ENCODE measurements at places on chromosomes 11 and 22.

DNA sequence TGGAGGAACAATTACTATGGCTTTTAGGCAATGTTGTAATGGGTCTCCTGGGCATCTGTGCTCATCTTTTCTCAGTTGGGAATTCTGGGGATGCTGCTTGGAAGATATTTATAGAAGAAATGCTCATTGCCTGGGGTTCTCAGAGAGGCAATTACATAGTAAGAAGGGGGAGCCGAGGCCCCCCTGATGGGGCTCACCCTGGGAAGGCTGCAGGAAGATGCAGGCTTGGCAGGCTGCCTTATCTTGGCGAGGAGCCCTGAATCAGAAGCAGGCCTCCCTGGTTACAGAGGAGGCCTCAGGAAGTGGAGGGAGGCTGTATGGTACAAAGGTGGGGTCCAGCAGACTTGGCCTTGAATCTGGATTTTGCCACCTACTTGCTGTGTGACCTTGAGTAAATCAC is 60.6 kb upstream of the CRYBB3 start:
- DNase-seq: no peak

- no peak for DNase-seq
Measured at GRCh38 chr11:117482881-117483280, 155.2 kb downstream of the CEP164 start.

DNA sequence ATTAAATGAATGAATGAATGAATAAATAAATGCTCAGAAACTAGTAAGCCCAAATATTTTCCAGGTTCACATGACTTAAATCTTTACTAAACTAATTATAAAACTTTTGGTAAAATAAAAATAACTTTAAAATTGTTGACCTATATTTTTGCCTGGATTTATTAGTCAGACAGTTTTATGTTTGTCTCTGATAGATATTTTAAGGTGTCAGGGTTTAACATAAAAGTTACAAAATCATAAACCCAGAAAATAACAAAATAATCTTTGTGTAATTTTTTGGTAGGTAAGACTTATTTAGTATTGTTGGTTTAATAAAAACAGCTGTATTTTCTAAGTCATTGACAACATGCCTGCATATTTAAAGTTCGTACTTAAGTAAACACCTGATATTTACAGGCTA is 27.4 kb upstream of the HEPHL1 start:
- no peak for DNase-seq

DNA sequence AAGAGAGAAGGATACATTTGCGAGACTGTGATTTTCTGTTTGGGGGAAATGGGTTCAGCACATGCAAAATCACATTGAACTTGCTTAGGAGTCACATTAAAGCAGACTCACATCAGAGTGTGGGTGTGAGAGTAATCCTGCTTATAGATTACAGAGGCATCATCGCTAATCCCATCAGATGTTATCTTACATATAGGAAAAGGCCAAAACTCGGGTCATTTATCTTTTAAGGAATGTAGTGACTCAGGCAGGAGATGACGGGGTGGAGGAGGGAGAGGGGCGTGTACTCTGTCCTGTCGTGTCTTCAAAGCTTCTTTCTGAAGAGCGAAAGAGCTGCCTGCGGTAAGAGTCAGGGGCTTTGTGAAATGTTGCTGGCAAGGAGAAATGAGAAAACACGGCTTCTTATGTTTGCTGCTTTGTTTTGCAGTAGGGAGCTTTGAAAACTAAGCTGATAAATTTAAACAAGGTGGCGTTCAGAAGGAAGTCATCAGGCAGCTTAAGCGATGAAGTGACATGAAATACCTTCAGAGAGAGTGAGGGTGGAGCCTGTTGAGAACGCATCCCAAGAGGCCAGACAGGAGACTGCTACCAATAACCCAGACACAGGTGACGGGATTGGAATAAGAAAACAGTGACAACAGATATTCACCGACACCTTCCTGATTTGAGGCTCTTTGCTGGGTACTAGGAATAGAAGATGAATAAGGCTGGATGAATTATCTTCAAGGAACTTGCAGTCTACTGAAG is 2.2 kb upstream of the C11orf16 start:
- DNase-seq: peak; percentile 84

DNA sequence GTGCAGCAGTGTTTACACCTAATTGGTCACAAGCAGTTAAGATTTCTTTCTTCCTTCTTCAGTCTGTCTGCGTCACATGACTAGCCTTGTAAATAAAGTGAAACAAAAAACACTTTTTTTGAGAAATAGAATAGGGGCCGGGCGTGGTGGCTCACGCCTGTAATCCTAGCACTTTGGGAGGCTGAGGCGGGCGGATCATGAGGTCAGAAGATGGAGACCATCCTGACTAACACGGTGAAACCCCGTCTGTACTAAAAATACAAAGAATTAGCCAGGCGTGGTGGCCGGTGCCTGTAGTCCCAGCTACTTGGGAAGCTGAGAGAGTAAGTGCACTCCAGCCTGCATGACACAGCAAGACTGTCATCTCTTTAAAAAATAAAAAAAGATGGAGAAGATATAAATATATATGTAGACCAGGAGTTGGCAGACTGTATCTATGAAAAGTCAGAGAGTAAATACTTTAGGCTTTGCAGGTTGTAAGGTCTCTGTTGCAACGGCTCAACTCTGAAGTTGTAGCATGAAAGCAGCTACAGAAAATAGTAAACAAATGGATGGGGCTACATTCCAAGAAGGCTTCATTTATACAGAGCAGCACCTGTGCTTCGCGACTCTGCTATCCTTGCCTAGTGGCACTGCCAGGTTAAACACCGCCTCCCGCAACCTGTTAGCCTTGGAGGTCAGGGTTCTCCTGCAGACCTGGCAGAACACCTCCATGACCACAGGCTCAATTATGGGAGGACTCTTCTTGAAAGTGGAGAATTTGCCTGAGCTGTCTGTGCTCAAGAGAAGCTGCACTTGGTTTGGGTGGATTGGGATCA is 55.9 kb downstream of the PPP6R2 start:
- DNase-seq: no peak

- peak; percentile 76 for DNase-seq
Measured at GRCh38 chr11:100855466-100856067, 168.5 kb downstream of the ARHGAP42 start.

- no peak for DNase-seq
Measured at GRCh38 chr11:101059331-101059730, 70.3 kb downstream of the PGR start.

- DNase-seq: no peak
Measured at GRCh38 chr11:9396752-9397151, 12.3 kb downstream of the IPO7 start.

GRCh38 chr11:44622190-44622650 is 56.8 kb downstream of the CD82 start:
- no peak for DNase-seq

DNA sequence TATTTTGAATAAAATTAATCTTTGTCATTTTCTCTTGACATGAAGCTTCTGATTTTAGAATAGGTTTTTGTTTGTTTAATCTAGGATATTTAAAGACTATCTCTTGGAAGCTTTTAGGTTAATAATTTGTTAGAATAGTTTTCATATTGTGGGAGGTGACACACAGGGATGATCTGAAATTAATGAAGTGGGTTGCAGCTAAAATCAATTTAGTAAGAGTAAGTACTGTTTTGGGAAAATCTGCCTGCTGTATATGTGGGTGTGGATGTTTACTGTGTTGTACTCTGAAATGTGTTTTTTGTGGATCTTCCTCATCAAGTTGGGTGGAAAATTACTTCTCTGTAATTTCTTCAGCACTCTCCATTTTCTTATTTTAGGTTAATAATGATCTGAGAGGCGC is 67.3 kb downstream of the BID start:
- DNase-seq: no peak

- peak; percentile 84 for DNase-seq
Measured at GRCh38 chr11:108958368-108959104, 293.7 kb downstream of the DDX10 start.

- no peak for DNase-seq
Measured at GRCh38 chr22:47051441-47052071, 289.1 kb downstream of the TBC1D22A start.

GRCh38 chr11:95074792-95075563 is 8.3 kb downstream of the SRSF8 start:
- DNase-seq: no peak

GRCh38 chr22:28116219-28116673 is 197.2 kb upstream of the PITPNB start:
- DNase-seq: peak; percentile 91

GRCh38 chr11:65576867-65577755 is 1.3 kb downstream of the EHBP1L1 start:
- DNase-seq: peak; percentile 66

- peak; percentile 6 for DNase-seq
Measured at GRCh38 chr11:131327421-131327820, 43.0 kb upstream of the NTM start.

DNA sequence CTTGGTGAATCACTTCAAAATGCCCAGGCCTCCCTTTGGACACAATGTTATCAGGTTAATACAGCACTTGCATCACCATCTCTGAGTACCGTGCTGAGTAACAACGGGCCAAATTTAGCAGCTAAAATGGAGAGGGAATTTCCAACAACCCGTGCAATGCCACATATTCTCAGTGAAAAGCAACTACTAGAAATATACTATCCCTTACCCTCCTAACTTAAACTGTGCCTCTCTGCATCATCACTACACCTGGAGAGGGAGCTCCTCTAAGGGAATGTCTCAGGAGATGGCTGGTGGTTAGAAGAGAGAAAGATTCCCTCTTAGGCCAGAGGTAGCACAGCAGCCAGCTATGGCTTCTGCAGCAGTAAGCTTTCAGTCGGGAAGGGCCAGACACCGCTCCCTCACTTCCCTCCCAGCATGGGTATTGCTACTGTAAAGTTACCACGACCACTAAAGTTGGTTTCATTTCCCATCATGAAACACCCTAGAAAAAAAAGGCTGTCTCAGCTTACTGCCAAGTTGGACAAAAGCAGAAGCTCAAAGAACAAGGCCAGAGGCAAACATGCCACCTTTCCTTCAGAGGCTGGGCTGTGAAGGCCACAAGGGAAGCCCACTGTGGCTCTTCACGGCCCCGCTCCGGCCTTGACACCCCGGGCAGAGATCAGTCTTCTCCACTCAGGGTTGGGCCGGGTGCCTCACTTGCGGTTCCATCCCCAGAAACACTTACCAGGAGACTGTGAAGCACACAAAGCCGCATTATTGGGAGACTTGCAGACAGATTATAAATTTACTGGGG is 3.9 kb downstream of the MAML2 start:
- peak; percentile 78 for DNase-seq

GRCh38 chr11:122036018-122036417 is 80.0 kb downstream of the BLID start:
- peak; percentile 81 for DNase-seq

DNA sequence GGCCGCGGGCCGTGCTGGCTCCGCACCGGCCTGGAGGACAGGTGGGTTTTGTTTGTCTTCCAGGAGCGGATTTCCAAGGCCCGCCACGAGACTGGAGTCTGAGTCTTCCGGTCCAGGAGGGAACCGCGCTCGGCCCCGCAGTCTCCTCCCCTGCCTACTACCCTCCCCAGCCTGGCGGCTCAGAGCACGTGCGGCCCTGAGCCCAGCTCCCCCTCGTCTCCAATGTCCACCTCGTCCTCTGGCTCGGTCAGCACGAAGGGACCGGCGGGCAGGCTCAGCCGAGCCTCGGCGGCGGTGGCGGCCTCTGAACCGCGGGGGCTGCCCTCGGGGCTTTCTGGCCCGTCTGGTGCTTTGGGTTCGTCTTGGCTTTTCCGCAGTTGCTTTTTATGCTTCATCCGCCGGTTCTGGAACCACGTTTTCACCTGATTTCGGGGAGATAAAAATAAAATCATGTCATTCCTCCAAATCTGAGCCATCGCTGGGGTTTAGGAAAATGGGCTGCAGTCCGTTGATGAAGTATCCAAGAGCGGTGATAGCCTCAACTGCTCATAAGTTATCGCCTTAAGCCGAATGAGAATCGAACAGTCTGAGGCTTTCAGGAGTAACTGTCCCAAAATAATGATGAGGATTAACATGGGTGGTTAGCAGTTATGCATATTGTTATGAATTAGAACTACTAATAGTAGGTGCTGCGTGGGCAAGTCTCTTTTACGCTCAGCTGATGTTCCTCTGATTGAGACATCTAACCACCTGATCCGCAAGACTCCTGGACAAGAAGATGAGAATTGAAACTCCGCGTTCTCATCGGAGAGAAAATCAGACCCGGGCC is 4.0 kb downstream of the BSX start:
- DNase-seq: no peak

- peak; percentile 80 for DNase-seq
Measured at GRCh38 chr11:78149646-78150045, 10.2 kb upstream of the ALG8 start.

DNA sequence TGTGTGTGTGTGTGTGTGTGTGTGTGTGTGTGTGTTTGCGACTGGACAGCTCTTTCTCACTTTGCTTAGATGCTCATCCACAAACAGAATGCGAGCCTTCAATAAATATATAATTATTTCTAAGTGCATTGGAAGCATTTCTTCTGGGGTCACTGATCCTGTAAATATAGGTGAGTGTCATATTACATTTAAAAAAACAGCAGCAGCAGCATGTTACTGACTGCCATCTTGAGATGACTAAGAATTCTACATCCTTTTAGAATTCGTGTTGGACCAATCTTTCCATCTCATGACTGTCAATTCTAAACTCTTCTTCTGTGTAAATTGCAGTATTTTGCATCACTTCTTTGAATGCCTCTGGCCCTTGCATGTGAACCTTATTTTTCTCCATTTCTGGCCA is 238.0 kb upstream of the DDI1 start:
- DNase-seq: peak; percentile 45

DNA sequence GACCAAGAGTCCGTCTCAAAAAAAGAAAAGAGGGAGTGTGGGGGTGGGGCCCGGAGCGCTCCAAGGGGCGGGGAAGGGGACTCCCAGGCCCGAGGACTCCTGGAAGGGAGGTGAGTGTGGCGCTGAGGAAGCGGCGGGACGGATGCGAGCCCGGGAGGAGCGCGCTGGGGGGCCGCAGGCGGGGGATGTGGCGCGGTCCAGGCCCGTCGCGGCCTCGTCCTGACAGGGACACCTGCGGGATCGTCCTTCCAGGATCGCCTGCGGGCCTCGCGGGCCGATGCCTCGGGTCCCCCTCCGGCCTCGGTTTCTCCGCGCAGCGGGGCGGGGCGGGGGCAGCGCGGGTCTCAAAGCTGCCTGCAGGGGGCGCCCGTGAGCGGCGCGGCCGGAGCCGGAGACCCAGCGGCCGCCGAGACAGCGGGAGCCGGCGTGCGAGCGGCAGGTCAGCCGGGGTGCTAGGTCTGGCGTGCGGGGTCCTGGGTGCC is 3.8 kb upstream of the ADORA2A start:
- no peak for DNase-seq

- peak; percentile 68 for DNase-seq
Measured at GRCh38 chr11:77269484-77270123, 31.9 kb downstream of the GDPD4 start.
